ENCODE measurements at places on chromosomes 1 and 21. TPM values are rescaled to one million over a fixed set of nuclear protein-coding genes. Genes with fewer than 3 reads are reported as not detected.

SELENBP1 gene
- polyA plus RNA-seq, result 35.2 TPM

GRCh38 chr1:48198970-48199369 lies 23.5 kb upstream of the SLC5A9 start:
- DNase-seq, result no peak

TMEM240 gene
- polyA plus RNA-seq, result 4.8 TPM

- no peak for DNase-seq
Observed at GRCh38 chr1:117034791-117035290, 25.3 kb upstream of the TTF2 start.

DNA sequence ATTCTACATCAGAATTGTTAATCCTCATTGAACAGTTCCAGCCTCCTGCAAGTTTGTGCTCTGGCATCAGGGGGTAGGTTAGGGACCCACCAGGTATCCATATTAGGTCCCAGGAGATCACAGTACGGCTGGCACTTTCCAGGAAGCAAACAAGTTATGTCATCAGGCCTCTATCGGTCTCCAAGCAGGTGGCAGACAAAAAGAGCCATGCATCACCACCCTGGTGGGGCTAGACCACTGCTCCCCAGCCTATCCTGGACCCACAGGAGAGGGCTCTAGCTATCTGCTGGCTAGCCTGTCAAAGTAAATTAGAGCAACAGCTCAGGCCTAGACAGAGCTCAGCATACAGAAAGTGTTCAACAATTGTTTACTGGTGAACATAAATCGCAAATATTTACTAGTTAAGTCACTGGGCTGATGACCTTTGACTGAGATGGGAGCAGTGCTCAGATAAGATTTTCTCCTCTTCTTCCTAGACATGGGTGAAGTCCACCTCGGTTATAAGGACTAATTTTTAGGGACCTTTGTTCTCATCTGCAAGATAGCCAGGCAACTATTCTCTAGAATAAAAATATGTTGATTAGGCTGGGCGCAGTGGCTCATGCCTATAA lies 6.4 kb downstream of the NUAK2 start:
- no peak for DNase-seq

DNA sequence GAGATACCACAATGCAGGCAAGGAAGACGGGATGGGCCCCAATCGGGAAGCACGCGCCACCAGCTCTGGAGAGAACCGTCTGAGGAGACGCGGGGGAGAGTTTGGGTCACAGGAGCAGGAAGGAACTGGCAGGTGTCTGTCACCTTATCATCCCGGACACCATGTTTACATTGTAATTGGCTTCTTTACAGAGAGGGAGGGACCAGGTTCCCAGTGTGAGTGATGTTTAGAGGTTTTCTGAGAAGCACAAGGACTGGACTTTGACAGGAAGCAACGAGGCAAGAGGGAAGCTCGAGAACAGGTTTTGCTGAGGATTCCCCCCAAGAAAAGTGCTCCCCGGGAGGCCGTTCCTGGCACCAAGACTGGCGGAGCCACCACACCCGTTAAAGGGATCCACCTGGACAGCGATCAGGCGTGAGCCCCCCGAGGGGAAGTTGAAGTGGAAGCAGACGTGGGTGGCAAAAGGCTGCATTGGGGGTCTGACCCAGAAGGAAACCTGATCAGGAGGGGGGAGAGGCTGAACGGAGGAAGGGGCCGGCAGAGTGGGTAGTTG lies 957 bp downstream of the EPS15 start:
- peak; percentile 37 for DNase-seq

OR2L13 gene
- not detected for polyA plus RNA-seq

CBS gene
- 15.2 TPM for polyA plus RNA-seq

DNA sequence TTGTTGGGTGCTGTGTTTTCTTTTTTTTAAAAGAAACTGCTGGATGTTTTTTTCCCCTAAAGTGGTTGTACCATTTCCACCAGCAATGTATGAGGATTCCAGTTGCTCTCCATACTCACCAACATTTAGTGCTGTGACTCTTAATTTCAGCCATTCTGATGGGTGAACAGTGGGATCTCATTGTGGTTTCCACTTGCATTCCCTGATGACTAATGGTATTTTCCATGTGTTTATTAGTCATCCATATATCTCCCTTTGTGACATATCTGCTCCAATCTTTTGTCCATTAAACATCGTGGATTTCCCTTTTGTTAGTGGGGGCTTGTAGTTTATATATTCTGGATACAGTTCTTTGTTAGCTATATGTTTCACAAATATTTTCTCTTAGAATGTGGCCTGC lies 206.0 kb downstream of the CAMTA1 start:
- DNase-seq, result no peak

DNA sequence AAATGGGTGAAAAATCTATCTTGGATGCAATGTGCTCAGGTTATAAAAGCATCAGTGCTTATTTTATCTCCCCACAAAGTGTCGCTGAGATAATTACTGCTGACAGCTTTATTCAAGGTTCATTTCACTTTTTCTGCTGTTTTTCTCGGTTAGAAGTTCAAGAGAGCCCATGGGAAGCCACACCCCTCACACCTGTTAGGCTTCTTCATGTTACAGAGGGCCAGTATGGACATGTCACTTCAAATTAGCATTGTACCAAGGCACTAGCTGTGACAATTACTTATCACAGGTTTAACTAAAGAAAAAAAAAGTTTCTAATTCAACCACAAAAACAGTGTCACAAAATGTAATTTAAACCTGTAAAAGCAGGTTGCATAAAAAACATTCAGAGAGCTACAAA lies 187.3 kb upstream of the DMRTA2 start:
- DNase-seq, result no peak

DNA sequence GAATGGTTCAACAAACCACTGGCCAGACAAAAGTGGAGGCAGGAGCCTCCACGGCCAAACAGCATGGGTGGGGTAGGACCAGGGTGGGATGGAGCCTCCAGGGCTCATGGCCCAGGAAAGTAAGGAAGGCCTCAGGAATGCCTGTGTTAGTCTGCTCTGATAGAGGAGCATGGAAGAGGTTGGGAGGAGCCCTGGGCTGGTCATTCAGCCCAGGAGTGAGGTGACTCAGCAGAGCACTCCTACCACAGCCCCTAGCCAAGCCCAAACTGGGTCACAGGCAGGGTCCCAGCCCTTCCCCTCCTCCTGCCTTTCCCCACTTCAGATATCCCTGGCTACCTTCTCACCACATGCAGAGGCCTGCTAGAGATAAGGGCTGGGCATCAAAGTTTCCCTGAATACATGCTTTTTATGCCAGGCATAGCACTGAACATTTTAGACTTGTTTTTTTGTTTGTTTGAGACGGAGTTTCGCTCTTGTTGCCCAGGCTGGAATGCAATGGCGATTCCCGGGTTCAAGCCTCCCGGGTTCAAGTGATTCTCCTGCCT lies 3.1 kb upstream of the SHISA4 start:
- DNase-seq, result no peak

DNA sequence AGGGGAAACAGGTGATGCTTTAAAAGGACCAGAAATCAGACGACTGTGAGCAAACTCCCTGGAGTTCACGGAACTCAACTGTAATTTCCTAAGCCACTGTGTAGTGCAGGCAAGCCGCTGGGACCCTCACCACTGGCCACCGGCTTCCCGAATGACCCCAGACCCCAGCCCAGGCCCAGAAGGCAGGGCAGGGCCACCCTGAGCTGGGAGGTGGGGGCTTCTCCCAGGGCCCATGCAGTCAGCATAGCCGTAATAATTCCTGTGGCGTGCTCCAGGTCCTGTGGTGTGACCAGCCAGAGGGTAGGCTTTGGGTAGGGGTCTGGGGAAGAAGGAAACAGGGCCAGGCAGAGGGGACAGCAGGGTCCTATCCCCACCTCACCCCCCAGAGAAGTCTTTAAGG lies 3.5 kb upstream of the ARF1 start:
- DNase-seq, result no peak

DNA sequence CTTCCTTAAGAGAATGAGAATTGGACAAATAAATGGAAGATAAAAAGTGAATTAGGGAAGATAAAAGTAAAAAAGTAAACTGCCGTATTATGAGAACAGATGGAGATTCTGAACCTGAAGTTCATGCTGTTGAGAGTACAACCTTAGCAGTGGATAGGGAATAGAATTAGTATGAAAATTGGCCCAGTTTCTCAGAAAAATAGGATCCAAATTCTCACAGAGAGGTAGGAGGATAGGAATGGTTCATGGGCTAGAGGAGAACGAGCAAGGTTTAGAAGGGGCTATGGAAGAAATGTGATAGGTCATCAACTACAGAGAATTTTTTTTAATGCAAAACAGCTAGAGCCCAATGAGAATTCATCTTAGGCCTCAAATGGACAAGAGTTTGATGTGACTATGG lies 42.3 kb downstream of the COL24A1 start:
- DNase-seq, result peak; percentile 16

DNA sequence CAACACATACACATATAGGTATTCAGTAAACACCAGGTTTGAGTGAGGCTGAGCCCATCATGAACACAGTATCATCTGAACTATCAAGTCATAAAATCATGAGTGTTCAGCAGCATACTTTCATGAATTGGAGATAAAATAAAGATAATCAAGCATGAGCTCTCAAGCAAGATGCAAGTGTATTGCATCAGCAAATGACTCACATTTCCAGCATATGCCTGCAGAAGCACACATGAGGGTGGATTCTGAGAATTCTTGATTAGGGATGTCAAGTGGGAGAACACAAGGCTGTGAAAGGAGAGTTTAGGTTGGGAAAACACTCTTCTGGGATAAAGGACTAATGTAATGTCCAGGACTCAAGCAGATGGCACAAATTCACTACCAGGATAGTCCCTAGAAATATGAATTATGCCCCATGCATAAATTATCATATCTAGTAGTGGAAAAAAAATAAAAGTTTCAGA lies 299.2 kb downstream of the SRGAP2C start:
- no peak for DNase-seq

DNA sequence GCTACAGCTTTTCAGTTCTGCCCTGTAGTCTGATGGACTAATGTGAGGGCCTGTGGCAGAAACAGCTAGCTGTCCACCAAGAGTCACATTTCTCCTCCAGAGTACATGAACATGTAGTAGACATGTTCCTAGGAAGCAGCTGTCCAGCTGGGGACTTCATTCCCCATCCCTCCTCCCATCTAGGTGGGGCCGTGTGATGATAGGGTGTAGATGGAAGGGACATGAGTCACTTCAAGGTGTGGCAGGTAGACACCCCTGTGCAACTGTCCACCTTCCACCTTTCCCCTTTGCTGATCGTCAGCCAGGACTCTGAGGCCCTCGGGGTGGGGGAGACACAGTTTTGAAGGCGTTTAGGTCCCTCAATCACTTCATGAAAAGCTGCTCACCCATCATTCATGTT lies 3.6 kb upstream of the RD3 start:
- DNase-seq, result no peak

GRCh38 chr1:60280819-60281218 lies 207.2 kb upstream of the C1orf87 start:
- DNase-seq, result no peak

All from hindlimb muscle (tissue), 1 donor.